Osteoblast (primary cell): ENCODE measurements at places on chromosomes 6 and 20. TPM values are rescaled to one million over a fixed set of nuclear protein-coding genes. Genes with fewer than 3 reads are reported as not detected.

The CST2 gene
- not detected in 2 replicates for total RNA-seq

The F13A1 gene
- under 0.01 TPM in 2 replicates for total RNA-seq

The SLC22A16 gene
- total RNA-seq, result 0.36 TPM in 1 of 2 replicates, not detected in the other

The CALHM6 gene
- total RNA-seq, result 0.72 and 0.88 TPM in 2 replicates

DNA sequence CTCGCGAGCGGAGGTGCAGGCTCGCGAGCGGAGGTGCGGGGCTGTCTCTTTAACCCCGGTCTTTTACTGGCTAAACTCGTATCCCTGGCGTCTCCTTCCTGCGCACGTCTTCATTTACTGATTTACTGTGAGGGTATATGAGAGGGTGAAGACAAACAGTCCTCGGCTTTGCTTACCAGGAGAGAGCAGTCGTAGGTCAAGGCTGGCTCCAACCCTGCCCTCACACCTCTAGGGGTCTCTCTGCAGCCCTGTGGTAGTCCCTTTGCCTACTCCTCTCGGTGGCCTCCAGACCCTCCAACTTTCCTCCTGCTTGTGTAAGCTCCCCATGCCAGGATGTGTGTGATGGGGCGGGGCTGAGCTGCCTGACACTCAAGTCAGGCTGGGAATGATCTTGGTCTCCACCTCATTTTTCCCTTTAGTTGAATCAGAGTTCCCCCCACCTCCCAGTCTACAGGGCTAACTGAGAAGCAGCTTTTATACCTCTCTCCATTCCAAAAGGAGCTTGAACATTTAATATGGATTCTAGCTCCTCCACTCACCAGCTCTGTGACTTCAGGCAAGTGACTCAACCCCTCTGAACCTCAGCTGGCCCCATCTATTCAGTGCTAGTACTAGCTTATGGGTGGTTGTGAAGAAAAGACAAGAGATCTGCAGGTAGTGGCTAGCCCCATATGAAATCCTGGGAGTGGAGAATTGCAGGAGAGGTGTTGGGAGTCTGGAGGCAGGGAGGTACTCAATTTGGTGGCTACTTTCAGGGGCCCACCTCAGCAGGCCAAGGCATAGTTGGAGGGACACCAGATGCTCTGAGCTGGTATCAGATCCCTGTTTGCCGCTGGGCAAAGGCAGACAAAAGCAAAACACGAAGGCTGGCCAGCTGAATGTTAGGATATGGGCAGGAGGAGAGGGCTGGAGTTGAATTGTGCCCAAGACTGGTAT, 902 bp downstream of the SLC29A1 start:
- peak; percentile 93 for DNase-seq

DNA sequence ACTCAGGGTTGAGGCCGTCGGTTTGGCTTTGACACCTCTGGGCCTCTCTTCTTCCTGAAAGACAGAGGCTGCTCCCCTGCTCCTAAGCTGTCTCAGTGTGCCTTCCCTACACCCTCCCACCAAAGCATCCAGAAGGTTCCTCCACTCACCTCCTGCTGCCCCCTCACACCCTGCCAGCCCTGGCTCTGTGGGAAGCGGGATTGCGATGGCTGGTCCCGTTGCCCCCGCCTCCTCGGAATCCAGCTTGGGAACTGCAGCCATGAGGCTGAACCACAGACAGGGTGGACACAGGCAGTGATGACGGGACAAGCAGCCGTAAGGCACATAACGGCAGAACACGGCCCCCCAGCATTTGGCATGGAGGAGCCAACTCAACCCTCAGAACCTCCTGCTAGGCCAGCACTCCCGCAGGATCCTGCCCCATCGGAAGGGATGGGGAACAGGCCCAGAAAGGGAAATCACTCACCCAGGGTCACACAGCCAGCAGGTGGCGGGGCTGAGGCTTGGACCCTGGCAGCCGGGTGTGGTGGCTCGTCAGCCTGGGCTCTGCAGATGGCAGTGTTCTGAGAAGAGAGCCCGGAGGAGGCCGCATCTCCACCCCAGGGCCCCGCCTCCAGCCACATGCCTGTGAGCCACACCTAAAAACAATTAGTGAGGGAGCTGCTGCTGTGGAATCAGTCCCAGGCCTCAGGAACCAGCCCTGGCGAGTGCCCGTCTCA, 139.6 kb downstream of the PHACTR3 start:
- DNase-seq, result no peak

- peak; percentile 87 for DNase-seq
These were observed at the start of gene LAMP5 for GRCh38 chr20:9514461-9515213. TSS of gene LAMP5 (plus strand) at chr20:9514590. CDS start at chr20:9514853, 263 bp downstream.

DNA sequence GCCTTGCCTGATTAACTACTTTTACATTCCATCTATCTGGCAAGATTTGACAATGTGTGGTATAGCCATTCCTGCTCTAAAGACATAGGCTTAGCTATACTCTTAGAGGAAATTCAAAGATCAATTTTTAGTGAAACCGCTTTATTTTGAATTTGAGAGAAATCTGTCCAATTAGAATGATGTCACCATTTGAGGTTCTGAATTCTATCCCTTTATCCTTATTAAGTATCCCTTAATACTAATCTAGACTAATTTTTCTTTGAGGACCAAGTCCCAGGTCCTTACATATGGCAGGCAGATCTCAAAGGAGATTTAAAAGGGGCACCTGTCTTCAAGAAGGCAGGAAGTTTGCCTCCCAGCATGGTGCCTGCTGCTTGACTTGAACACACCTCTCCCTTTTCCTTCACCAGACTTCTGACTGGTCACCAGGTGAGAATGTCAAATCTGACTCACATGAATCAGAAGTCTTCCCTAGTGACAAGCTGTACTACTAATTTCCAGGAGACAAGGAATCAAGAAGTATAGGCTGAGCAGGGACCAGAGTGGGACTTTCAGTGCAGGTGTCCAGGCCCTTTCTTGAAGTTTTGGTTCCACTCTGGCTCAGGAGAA, 15.0 kb upstream of the MRAP2 start:
- no peak for DNase-seq

- no peak for DNase-seq
These were observed 59.3 kb upstream of the CARMIL1 start for GRCh38 chr6:25219917-25220278.
